ENCODE measurements at places on chromosomes 12 and 14.

DNA sequence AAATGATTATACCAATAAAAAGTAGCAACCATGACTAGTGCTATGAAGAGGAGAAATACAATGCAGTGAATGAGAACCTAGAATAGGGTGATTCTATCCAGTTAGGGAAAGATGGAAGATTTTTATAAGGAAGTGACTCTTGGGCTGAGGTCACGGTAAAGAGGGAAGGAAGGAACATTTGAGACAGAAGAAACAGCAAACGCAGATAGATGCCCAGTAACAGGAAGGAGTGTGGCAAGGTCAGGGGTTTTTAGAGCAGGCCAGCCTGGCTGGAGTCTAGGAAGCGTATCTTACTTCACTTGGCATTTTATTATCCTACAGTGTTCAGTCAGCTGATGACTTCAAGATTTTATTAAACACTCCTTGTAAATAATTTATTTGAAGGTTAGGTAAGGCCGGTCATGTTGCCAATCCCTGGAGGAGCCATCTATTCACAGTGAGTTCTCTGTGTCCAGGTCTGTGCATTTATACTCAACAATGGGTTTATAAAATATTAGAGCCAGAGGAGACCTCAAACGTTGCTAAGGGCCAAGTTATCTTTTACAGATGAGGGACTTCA is 170.6 kb downstream of the PRKCH start:
- DNase-seq = no peak

GRCh38 chr12:9810671-9811070 is 16.6 kb upstream of the KLRF1 start:
- no peak for DNase-seq

DNA sequence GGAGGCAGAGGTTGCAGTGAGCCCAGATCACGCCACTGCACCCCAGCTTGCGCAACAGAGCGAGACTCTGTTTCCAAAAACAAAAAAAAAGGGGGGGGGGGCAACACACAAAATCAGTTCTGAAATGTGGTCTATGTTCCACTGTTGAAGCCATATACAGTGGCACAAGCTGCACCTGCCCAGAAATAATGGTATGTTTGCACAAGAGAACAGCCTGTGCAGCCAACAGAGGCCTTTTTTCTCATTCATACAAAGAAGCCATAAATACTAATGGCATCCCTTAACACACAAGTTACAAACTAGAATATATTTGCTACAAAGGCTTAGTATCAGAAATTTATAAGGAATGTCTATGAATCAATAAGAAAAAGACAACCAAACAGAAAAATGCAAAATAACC is 37.1 kb downstream of the ITPR2 start:
- no peak for DNase-seq

- DNase-seq = no peak
These were observed 69.7 kb downstream of the SEC23A start for GRCh38 chr14:39033371-39033770.

DNA sequence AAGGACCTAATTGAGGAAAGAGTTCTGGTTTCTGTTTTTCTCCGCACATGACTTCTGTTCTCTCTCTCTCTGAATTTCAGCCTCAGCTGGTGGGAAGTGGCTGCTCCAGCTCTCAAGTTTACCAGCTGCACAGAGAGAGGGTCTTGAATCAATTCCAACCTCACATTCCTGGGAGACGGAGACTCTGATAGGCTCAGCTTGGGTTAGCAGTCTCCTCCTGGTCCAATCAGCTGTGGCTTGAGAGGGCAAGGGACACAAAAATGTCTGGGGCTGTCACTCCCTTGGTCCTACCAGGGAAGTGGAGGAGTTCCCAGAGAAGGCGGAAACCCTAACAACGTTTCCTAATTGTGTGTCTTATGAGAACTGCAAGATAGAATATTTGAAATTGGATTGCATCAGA is 7.0 kb downstream of the CCDC63 start:
- no peak for DNase-seq

DNA sequence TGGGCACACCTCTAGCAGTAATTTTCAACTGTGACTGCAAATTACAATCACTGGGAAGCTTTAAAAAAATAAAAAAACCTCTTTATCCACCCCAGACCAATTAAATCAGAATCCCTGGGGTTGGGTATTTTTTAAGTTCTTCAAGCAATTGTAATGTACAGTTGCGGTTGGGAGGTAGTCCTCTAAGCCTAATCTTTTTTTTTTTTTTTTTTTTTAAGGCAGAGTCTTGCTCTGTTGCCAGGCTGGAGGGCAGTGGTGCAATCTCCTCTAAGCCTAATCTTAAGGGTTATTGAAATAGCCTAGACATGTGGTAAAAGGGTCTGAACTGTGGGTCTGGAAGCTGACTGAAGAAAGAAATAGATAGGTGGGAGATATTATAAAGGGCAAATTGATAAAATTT is 230.5 kb downstream of the AKAP6 start:
- no peak for DNase-seq

DNA sequence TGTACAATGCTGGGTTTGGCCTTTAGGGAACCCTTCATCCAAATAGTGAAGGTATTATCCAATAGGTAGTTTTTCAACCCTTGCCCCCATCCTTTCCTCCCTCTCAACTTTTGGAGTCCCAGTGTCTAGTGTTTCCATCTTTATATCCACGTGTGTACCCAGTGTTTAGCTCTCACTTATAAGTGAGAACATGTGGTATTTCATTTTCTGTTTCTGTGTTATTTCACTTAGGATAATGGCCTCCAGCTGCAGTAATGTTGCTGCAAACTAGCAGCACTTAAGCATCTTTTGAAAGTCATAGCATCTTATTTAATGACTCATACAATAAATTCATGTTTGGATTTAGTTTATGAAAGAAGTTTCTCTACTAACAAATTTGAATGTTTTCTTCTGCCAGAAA is 442.5 kb downstream of the NELL2 start:
- DNase-seq = no peak

- DNase-seq = peak; percentile 16
These were observed 29.0 kb downstream of the ATF7IP start for GRCh38 chr12:14394317-14395073.

DNA sequence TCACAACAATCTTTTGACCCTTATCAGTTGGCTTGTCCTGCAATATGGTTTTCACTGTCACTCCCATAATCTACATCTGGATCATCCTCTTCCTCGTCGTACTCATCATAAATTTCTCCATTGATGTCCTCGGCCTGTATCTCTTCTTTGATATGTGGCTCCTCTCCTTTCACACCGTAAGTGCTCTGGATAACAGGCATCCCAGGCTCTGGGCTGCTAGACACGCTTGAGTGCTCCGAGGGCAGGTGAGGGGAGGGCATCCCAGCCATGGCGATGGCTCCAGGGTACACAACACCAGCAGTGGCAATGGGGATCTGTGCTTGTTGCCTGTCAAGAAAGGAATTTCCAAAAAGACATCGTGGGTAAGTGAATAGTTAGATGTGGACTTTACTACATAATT is 415.3 kb downstream of the SOX5 start:
- DNase-seq = no peak

GRCh38 chr14:93232159-93232558 is 25.1 kb downstream of the UBR7 start:
- no peak for DNase-seq

DNA sequence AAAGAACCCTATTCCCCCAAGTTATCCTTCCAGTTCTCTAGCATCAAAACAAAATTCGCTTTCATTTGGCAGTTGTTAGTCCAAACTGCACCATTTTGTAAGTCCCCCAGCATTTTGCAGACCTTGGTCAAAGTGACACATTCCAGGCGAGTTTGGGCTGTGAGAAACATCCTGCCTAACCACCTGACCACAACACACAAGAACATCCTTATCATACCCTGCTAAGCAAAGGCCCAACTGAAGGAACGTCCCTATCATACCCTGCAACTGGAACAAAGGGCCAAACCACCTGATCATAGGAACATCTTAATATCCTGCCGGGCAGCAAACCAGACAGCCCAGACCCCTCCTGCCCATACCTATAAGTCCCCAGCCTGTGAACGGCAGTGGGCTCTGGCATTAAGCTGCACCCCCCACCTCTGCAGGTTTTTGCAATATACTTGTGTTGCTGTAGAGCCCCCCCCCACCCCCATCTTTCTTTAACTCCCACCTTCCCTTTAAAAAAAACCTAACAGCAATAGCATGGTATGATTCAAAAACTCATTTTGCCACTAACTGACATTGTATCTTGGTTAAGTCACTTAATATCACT is 2.7 kb downstream of the PCNX4 start:
- DNase-seq = no peak

DNA sequence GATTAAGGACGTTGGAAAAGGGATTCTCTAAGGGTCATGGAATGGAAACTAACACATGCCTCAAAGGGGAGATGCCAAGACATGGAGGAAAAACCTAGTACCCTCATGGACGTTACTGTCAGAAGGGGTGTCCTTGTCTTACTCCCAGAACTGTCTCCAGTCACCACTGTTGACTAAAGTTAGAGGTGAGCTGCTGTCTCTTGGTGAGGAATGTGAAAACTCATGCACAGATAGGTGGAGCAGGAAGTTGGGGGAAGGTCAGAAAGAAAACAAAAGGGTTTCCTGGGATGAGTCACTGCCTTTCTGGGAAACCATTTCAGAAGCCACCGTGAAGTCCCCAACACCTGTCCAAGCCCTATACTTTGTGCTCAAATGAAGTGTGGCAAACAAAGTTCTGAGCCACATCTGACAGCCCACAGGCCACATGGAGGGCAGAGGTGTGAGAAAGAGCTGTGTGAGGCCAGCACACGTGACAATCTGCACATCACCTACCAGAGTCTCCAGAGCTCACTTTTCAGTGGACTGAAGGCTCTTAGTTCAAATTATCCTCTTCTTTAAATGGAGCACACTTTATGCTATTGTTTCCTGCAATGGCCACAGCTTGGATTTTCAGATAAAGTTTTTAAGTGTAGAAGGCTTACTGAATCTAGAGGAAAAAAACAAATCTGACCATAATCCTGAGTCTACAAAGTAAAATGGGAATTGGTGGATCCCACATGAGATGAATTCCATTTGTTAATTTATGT is 92.9 kb upstream of the EGLN3 start:
- DNase-seq = no peak

GRCh38 chr12:127628645-127629044 is 638.3 kb upstream of the TMEM132C start:
- peak; percentile 40 for DNase-seq

GRCh38 chr12:38904537-38905479 is 583 bp downstream of the CPNE8 start:
- peak; percentile 95 for DNase-seq

GRCh38 chr12:32545413-32545980 is 133.6 kb upstream of the DNM1L start:
- DNase-seq = no peak

- peak; percentile 82 for DNase-seq
These were observed 982.9 kb upstream of the TMEM132C start for GRCh38 chr12:127284021-127284420.

DNA sequence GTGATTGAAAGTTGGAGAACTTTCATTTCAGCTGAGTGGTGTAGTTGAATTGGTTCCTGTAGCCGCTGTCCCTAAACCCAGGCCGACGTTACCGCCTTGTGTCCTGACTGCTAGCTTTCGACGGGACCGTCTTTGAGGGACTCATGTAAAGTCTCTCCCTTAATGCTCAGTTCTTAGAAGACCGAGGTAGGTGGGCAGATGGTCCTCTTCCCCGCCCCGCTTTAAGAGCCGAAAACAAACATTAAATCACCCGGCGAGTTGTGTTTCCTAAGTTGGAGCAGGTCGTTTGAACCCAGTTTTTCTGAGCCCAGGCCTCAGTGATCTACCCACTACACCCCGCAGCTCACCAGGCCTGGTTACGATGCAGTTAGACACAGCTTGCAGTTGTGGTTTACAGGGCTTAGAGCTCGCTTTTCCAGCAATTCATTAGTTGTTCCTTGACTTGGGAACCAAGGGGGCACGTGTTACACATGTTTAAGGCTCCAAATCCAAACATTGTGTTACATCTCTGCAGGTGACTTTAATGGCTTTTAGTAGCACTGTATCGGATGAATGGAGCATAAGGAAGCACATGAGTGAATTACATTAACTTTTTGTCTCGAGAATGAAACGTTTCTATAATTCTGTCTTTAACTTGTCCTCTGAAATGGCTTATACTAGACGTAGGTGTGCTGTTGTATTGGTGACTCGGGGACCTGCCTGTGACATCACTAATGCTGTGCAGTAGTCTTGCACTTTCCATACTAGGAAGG is 790 bp downstream of the NEDD1 start:
- peak; percentile 18 for DNase-seq

GRCh38 chr14:47044841-47045240 is 393.3 kb upstream of the RPL10L start:
- DNase-seq = no peak

GRCh38 chr14:22493753-22494152 is 95.3 kb downstream of the DAD1 start:
- no peak for DNase-seq

- peak; percentile 20 for DNase-seq
These were observed 96.9 kb downstream of the FIGNL2 start for GRCh38 chr12:51751661-51752060.

DNA sequence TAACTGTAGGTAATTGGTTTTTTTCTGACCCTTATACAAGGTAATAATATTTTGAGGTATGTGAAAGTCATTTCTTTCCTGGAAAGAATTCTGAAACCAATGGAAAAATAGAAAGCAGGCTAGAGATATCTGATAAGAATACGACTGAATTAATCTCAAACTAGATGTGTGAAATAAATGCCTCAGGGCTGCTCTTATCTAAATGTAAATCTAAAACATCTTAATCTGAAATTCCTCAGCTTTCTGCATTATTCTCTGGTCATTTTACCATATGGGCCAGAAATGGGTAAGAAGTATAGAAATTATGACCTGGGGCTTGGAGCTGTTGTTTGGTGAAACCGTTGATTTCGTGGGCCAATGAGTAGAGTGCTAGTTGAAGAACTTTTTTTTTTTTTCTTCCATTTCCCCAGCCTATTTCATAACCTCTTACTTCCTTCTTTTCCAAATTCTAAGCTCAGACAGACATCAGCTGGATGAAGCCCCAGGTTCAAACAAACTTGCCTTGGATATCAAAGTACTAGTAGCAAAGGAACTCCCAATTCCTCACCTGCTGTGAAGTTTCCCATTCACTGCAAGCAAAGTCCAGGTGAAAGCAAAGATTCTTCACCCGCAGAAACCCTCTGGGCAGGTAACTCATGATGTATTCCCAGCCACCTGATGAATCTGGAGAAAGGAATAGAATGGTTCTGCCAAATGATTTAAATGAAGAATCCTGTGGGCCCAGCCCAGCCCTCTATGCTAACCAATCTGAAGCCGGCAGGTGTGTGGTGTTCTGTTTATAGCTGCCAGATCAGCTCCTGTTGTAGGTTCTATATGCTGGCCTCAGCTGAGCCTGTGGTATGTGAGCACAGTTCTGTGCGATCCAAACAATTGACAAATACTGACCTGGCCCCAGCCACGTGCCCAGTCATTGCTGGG is 9.7 kb upstream of the FOS start:
- no peak for DNase-seq

- peak; percentile 81 for DNase-seq
These were observed 190.2 kb downstream of the FSCB start for GRCh38 chr14:44316647-44317440.

GRCh38 chr12:23888396-23889068 is 60.9 kb downstream of the SOX5 start:
- DNase-seq = no peak

GRCh38 chr14:21191261-21191808 is 35.5 kb upstream of the OR5AU1 start:
- no peak for DNase-seq

- DNase-seq = no peak
These were observed 281.2 kb downstream of the RGS6 start for GRCh38 chr14:72213424-72213823.

- no peak for DNase-seq
These were observed 45.5 kb downstream of the ACADS start for GRCh38 chr12:120771097-120771496.

GRCh38 chr12:50914872-50915484 is 37.4 kb upstream of the HIGD1C start:
- no peak for DNase-seq

- no peak for DNase-seq
These were observed 64.4 kb upstream of the KICS2 start for GRCh38 chr12:64286521-64286920.

All from MG63 (cell line).